ENCODE measurements at places on chromosomes 6 and 20. TPM values are rescaled to one million over a fixed set of nuclear protein-coding genes. Genes with fewer than 3 reads are reported as not detected.

FILIP1 gene
- 0.28 TPM for total RNA-seq

CST7 gene
- not detected for total RNA-seq

MYBL2 gene
- total RNA-seq: 76.8 TPM

CST4 gene
- not detected for total RNA-seq

CCNC gene
- total RNA-seq: 35.6 TPM

LRRC73 gene
- total RNA-seq: 1.3 TPM

BFSP1 gene
- 4.9 TPM for total RNA-seq

TCF15 gene
- total RNA-seq: not detected
